Progenitor cell of endocrine pancreas (in vitro differentiated cells): ENCODE measurements at places on chromosomes 3 and 15.

GRCh38 chr3:174346571-174346970 is 512.6 kb upstream of the NAALADL2 start:
- DNase-seq, result no peak

GRCh38 chr3:196740481-196741248 is 1.0 kb downstream of the PAK2 start:
- DNase-seq, result no peak

GRCh38 chr3:14547693-14548092 is 7.6 kb upstream of the GRIP2 start:
- DNase-seq, result no peak

GRCh38 chr15:62639906-62640605 is 402.5 kb upstream of the TPM1 start:
- DNase-seq, result no peak

GRCh38 chr3:66267031-66267430 is 46.2 kb downstream of the SLC25A26 start:
- DNase-seq, result no peak

- no peak for DNase-seq
Observed at GRCh38 chr3:52742418-52743041, 28.2 kb downstream of the NEK4 start.

GRCh38 chr3:69848113-69848512 is 108.8 kb downstream of the MITF start:
- no peak for DNase-seq

GRCh38 chr3:108044699-108045098 is 46.1 kb downstream of the CD47 start:
- DNase-seq, result no peak

DNA sequence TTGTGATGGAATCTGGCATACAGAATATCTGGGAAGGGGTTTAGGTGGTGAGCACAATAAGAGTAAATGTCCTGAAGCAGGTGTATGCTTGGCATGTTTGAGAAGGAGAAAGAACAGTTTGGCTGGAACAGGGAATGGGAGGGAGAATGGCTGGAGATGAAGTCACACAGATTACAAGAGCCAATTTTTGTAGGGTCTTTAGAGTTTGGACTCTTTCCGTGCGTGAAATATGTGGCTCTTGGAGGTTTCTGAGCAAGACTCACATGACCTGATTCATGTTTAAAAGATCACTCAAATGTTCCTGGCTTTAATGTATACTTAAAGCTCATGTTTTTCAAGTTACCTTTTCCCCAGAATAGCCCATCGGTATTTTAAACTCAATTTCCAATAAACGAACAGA is 32.8 kb downstream of the SPRED1 start:
- no peak for DNase-seq

GRCh38 chr3:41035456-41036022 is 163.8 kb upstream of the CTNNB1 start:
- DNase-seq, result no peak

- no peak for DNase-seq
Observed at GRCh38 chr15:81156324-81156723, 22.3 kb downstream of the CFAP161 start.

GRCh38 chr3:113783980-113784379 is 37.1 kb downstream of the ATP6V1A start:
- DNase-seq, result no peak

DNA sequence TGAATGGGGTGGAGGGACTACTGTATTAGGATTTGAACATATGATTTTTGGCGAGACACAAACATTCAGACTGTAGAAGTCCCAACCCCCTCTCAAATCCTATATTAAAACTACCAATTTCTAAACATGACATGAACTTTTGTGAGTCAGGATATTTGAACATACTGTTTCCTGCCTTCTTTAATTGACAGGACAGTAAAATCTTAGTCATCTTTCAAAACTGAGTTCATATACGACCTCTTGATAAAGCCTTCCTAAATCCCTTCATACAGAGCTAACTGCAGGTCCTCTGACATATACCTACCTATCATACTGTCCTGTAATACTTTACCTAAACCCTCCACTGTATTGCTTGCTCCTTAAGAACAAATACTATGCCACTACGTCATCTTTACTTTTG is 23.5 kb downstream of the ALDH1A2 start:
- no peak for DNase-seq

GRCh38 chr3:9944271-9944670 is 7.9 kb downstream of the PRRT3 start:
- DNase-seq, result no peak

DNA sequence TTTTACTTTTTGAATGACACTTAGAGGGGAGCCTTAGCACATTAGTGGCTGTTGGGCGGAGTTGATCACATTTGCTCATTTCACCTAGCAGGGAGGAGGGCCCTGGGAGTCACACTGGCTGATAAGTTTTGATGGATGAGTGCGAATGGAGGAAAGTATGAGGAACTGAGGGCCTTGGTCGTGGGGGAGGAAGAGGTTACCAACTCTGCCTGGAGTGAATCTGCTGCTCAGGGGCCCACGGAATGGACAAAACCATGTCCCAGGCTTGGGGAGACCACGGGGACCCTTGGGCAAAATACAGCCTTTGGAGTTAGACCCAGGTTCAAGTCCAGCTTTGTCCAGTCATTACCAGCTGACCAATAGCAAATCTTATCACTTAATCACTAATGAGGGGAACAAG is 5.1 kb upstream of the FLNB start:
- DNase-seq, result no peak

DNA sequence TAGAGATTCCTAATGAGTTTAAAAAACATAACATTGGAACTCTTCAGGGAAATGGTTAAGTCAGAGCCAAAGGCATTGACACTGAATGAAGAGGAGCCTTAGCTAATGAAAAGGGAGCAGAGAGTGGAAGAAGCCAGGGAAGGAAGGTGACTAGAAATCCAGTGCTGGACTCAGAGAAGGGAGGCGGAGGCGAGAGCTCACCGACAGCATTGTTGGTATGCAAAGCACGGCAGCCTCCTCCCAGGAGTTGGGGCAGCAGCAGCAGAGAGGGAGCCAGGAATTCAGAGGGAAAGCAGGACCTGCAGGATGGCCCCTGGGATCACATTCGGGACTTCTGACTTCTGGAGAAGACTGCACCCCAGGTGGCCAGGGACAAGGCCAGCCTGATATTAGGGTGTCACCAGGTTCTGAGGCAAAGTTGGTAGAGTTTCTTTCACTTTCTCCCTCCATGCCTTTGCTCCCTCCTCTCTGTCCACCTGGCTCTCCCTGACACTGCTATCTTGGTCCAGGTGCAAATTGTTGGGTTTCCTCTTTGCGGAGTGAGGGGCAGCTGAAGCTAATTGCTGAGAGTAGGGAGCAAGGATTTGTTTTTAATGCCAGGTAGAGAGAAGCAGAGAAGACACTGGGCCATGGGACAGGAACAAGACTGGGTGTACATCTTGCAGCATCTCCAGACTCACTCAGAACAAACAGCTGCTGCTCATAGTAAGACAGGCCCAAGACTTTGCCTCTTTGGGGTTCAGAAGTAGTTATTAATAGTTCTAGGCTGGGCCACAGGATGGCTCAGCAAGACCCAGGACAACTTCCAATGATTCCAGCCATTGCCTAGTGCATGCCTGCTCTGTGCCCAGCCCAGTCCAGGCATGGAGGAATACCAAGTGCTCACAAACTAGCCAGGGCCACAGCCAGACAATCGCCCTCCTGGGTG is 157.9 kb downstream of the TLE3 start:
- DNase-seq, result no peak

- DNase-seq, result peak; percentile 82
Observed at GRCh38 chr15:75639709-75640482, at the start of gene IMP3. Gene IMP3, minus strand, starts transcription at chr15:75640224. Its CDS starts 56 bp downstream, at chr15:75640168.

- no peak for DNase-seq
Observed at GRCh38 chr15:68028888-68029207, 25.3 kb upstream of the PIAS1 start.

- DNase-seq, result no peak
Observed at GRCh38 chr15:101478701-101479341, 10.7 kb downstream of the PCSK6 start.

DNA sequence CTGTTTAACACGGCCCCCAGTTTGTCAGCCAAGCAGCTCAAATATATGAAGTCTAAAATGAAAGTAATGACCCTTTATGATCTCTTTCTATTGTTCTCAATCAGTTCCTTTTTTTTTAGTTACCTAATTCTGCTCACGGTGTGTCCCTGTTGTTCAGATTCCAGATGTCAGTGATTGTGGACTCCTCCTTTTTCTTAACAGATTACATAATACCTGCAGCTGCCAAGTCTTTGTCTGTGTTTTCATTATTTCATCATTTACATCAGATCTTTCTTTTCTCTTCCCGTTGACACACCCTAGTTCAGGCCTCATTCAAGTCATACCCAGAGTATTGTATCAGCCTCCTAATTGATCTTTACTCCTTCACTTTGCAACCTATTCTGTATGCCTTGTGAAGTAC is 56.1 kb upstream of the SKIL start:
- no peak for DNase-seq

- DNase-seq, result no peak
Observed at GRCh38 chr3:128846486-128846891, 32.9 kb upstream of the ACAD9 start.

GRCh38 chr15:51492528-51492927 is 130.0 kb downstream of the DMXL2 start:
- DNase-seq, result no peak

GRCh38 chr3:70138606-70139005 is 139.1 kb downstream of the SAMMSON start:
- DNase-seq, result no peak

- DNase-seq, result no peak
Observed at GRCh38 chr3:128878556-128879124, 780 bp upstream of the ACAD9 start.

GRCh38 chr3:20480786-20481365 is 294.9 kb upstream of the SGO1 start:
- no peak for DNase-seq

DNA sequence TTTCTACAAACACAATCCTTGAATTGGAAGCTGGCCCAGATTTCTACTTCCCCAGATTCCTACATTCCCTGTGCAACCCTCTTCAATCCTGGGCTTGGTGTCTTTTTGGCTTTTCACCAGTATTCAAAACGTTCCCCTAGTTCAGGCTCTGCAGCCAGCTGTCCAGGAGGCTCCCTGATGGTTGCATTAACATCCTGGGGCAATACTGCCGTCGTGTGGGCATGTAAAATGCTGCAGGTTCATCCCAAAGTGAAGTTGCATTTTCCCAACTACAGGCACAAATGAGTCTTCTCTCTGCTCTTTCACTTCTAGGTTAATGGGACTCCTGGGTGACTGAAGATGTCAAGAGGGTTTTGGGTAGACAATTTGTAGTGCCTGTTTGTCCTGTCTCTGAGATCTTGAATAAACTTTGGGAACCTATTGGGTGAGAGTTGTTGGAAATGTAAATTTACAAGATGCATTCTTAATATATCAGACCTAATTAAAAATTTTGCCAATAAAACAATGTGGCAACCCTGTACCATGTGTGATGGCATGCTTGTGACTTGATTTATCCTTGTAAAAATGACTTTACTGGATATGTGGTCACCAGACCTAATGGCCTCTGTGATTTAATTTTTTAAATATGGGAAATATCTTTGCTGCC is 28.6 kb downstream of the SOX14 start:
- DNase-seq, result no peak

DNA sequence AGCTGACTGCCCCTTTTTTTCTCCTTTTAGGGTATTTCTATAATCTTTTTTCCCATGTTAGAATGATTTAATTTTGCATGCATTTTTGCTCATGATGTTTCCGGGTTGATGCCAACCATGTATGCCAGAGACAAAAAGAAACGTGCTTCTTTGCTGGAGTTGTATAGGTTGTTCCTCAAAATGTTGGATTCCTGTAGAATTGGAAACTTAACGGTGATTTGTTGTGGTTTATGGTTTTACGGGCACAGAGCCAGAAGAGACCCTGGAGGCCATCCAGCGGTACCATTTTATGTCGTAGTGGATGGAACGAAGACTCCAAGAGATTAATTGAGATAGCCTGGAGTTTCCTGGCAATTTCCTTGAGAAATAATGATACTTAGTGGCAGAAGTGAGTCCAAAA is 481.5 kb upstream of the RGMA start:
- no peak for DNase-seq

DNA sequence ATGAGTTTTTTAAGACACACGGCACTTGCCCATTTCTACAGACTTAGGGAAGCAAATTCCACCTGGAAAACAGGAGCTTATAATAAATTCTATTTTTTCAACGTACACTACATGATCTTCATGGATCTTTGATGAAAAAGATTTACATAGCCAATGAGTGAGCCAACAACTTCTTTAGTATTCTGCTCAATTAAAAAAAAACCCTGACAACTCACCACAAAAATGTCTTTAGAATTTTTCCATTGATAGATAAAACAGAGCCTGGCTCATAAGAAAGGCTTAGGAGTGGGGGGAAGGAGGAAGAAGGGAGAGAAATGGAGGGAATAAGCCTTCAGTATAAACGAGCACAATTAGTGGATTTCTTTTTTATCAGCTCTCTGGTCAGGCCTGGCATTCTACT is 126.7 kb downstream of the ATP10A start:
- no peak for DNase-seq

DNA sequence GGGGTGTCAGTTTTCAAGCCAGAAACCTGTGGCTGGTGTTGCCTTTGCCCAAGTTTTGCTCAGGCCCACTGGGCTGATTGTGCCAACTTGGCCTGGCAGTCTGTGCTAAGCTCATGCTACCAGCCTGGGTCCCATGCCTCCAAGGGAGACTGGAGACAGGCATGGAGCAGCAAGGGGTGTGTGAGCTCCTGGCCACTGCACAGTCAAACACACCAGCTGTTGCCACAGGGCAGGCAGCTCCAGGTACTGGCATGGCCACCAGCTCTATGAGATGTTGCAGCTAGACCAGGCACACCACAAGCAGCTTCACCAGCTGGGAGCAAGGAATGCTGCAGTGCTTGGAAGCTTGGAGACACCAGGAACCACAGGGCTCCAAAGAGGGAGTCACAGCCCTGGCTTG is 638.8 kb downstream of the PLOD2 start:
- no peak for DNase-seq

GRCh38 chr3:122907471-122907870 is 112.6 kb downstream of the SLC49A4 start:
- no peak for DNase-seq

- DNase-seq, result peak; percentile 67
Observed at GRCh38 chr3:4466741-4467521, at the start of gene SUMF1. Gene SUMF1, minus strand, starts transcription at chr3:4467269. Its CDS starts 24 bp downstream, at chr3:4467245.

- no peak for DNase-seq
Observed at GRCh38 chr3:152620395-152620794, 214.5 kb upstream of the P2RY1 start.
